Fibroblast of lung (primary cell): ENCODE measurements at places on chromosomes 11 and 22.
A peak's percentile ranks its signal among the peaks of the same experiment; 100 is the strongest.

DNA sequence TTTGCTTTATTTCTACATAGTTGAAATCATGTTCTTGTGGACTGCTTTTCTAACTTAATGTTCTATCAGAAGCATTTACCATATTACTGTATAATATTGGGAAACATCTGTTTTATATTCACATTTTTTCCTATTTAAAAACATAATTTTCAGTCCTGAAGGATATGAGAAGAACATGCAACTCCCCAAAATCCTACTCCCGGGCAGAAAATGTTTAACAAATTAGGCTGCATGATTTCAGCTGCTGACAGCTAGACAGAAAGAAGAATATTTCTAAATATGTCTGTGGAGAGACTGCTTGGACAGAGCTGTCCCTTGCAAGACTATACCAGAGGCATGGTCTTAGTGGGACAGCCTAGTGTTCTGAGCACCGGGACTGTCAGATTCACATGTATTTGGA, 15.7 kb upstream of the AMPD3 start:
- no peak for DNase-seq

DNA sequence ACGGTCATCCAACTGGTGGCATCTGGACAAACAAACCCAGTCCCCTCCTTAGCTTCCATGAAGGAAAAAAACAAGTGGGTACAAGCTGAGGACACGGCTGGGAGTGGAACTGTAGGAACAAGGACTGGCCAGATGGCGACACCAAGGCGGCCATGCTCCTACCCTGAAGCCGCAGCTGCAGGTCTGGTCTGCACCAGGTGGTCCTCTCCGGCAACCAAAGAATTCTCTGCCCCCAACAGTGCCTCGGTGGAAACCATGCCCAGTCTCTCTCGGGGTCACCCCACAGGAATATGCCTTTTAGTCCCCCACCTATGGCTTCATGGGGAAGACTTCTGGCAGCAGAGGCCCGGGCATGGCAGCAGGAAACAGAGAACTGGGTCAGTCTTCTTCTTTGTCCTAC, 22.6 kb downstream of the OVOL1 start:
- DNase-seq: no peak

DNA sequence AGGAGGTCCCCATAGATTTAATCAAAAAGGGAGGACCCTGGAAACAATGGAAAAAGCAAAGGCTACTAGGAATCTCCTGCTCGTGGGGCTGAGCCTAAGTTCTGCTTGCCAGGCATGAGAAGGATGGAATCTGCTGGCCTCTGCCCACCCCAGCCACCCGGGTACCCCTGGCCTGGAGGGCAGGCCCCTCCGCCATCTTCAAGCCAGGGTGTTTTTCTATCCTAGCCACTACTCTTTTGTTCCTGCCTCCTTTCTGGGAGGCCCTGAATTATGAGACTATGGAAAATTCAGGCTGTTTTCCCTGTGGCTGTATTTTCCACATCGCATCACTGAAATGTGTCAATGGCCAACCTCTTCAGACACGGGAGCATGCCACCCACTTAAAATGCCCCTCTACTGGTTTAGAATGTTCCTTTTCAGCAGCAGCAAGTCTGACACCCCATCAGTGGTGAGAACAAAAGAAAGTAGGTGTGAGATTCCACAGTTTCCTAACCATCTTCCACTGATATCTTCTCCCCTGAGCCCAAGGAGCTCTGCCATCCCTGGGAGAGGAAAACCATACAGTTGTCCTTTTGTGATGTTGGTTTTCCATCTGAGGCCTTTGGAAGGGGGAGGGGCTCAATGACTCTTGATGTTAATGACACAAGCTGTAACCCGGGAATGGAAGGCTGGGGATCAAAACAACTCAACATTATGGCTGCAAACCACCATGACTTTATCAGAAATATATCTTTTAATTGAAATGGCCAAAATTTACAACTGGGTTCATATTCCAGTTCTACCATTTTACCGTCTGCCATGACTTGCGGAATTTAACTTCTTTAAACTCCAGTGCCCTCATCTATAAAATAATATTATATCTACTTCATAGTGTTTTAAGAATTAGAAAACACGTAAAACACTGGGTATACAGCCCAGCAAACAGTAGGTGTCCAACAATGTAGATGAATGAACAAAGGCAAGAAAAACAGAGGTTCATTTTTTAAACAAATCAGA, 22.2 kb downstream of the DKK3 start:
- DNase-seq: no peak

DNA sequence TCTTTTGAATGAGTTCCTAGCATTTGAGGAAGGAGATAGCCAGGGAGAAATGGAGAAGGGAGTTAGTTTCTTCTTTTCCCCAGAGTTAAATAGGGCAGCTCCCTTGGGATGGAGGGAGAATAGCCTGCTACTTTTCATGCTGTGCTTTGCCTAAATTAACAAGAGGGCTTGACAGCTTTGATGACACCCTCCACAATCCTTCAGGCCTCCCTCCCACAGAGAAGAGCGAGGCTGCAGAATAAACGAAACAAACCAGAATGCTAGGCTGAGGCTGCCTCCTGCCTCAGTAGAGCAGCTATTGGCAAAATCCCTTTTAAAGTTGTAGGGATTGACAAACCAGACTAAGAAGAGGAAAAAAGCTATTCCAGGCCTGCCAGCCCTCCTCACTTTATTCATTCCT, 94.6 kb downstream of the C11orf58 start:
- DNase-seq: no peak

- no peak for DNase-seq
Measured at GRCh38 chr22:22038178-22038880, 55.7 kb upstream of the TOP3B start.

- no peak for DNase-seq
Measured at GRCh38 chr22:31238057-31238456, 26.0 kb downstream of the LIMK2 start.

GRCh38 chr11:12687740-12688139, 13.5 kb downstream of the TEAD1 start:
- DNase-seq: no peak

DNA sequence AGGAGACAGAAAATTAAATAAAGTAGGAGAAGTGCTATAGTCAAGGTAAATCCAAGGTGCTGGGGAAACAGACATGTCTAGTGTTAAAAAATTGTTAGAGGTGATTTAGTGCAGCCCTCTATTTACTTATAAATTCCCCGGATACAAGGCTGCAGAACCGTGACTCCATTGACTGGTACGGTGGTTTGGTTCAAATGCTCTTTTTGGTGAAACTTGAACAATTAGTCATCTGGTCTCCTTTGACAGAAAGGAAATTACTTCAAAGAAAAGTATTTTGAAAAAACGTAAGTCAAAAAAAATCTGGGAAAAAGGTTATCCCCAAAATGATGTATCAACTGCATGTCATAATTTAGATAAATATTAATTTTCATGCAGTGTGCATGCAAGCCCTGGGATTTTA, 399.2 kb downstream of the CNTN5 start:
- DNase-seq: peak; percentile 24

DNA sequence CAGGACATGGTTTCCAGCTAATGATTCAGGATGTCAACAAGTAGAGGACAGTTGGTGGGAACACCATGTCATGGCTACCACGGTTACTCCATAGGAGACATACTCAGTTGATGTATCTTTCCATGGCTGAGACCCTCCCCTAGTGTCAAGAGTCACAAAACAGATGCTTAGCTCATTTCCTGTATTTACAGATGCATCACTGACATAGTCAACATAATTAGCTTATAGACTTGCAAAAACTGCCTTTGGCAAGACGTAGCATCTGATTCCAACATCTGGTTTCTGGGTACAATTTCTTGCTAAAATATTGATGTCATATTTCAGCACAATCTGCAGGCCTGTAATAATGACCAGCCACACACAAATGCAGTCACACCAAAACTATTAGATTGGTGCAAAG, 550.3 kb downstream of the FAM181B start:
- DNase-seq: no peak

DNA sequence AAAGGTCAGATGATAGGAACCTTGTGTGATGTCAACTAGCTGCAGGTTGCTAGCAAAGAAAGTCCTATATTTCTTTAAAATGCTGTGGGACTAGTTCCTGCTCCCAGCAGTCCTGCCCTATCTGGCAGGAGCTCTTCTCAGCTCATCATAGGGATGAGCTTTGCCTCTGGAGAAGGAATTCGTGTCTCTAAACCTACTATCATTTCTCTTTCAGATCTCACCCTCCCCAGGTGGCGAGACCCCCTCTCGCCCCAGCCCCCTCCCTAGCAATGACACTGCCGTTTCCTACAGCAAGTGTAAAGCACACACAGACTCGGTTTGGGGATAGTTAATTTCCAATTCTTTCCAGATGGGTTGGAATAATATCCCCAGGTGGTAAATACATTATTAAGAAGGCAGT, 533.3 kb downstream of the OPCML start:
- no peak for DNase-seq

DNA sequence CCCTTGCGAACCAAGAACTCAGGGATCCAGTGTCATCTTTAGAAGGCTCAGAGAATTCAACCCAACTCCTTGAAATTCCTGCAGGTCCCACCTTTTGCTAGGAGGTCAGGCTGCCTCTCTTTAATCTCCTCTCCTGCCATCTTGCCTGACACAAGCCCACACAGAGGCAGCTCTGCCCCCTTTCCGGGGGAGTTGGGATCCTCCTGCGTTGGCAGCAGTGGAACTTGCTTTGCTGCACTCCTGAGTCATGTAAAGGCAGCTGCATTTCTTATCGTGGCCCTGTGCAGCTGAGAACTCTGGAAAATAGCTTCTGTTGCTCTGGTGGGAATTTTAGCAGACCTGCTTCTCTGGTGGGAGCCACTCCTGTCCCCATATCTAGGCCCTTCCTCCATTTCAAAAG, 142.3 kb upstream of the TBCEL start:
- DNase-seq: peak; percentile 29

DNA sequence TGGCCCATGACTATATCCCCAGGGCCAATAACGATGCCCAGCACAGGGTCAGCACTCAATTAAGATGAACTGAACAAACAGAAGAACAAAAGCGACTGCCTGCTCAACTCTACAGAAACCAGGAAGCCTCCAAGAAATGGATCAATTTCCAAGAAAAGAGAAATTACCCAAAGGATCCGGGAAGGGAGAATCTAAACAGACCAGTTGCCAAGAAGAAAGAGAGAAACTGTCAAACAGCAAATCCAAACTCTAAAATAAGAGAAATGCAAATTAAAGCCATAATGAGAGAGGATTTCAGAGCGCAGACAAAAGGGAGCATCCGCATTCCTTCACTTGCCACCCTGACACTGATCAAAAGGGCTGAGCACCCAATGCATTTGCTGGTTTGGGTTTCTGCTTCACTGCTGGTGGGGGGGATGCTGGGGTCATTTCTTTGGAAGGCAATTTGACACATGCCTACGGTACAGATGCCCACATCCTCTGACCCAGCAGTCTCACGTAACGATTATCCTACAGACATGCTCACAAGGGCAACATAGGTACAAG, 37.7 kb upstream of the RFPL3 start:
- DNase-seq: no peak

DNA sequence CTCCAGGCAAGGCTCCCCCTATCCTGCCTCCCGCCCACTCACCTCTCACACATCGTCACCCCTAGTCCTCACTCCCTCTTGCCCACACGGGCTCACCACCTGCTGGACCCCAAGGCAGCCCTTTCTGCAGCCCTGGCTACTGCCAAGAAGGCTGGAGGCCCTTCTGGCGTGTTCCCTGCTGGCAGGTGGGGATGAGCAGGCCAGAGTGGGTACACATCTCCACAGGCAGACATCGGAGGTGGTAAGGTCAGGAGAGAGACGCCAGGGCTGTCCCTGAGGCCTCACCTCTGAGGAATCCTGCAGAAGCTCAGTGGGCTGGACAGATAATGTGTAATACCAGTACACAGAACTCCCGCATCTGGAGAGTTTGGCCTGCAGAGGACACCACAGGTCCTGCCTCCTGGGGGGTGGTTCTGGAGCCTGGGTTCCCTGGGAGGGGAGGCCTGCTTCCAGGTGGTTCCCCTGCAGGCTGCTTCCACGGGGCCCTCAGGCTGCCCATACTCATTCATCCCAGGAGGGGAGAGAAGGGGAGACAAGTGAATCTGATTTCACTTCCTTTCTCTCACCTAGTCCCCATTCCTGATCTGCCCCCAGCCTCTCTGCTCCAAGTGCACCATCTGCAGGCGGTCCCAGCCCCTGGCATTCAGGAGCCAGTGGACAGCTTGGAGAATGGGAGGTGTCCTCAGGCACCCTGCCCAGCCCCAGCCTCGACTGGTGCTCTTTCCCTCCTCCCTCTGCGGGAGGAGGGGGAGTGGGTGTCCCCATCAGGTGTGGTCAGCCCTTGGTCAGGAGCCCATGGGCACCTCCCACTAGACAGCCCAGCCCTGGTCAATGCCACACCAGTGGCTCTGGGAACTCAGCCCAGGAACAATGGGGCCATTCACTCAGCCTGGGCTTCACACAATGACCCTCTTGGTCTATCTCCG, 6.1 kb upstream of the CHST1 start:
- DNase-seq: no peak

DNA sequence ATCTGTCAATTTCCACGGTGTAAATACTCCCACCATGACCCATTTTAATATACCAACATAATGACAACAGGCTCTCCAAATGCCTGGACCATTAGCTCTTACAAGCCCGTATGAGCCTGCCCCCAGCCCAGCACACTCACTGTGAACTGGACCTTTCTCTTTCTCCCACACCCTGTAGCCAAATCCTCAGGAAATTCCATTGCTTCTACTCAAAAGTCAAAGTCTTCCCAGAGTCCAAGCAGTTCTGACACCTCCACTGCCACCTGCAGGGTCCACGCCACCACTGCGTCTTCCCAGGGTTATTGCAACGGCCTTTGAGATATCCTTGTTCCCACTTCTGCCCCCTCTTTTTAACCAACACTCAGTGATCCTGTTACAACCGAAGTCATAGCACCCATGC, 110.1 kb upstream of the ASPHD2 start:
- DNase-seq: no peak

- DNase-seq: no peak
Measured at GRCh38 chr22:28915969-28916368, 32.6 kb downstream of the ZNRF3 start.

GRCh38 chr11:45106440-45106839, 40.0 kb upstream of the PRDM11 start:
- DNase-seq: no peak

DNA sequence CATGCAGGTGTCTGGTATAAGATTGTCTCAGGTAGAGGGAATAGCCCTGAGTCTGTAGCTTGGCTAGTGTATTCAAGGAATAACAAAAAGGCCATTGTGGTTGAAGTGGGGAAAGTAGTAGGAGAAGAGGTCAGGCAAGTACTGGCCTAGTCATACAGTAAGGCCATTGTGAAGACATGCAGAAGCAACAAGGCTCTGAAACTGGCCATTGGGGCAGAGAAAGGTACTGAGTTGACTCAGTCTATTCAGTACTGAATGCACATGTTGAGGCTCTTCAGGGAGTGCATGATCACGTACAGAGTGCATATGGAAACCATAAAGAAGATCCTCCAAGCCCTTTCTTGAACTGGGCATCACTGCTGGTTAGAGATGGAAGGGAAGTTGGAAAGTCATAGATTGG, 477.6 kb downstream of the SOX6 start:
- DNase-seq: no peak

- DNase-seq: no peak
Measured at GRCh38 chr11:130179396-130180306, 20.1 kb downstream of the ST14 start.

GRCh38 chr11:111063726-111064517, 181.6 kb upstream of the POU2AF2 start:
- peak; percentile 90 for DNase-seq

- DNase-seq: no peak
Measured at GRCh38 chr11:27444801-27445215, 27.8 kb downstream of the LGR4 start.

GRCh38 chr22:47954107-47954506, 1191.7 kb downstream of the TBC1D22A start:
- no peak for DNase-seq

GRCh38 chr11:105219269-105219668, 79.7 kb upstream of the CARD18 start:
- DNase-seq: no peak
